Activated T-cell treated with anti-CD3 and anti-CD28 coated beads, Interleukin-2, amount 50 U/mL, for 1 hour (primary cell): ENCODE measurements at places on chromosomes 2 and 18.

GRCh38 chr2:17644997-17645720 lies 104.7 kb downstream of the VSNL1 start:
- DNase-seq = no peak

DNA sequence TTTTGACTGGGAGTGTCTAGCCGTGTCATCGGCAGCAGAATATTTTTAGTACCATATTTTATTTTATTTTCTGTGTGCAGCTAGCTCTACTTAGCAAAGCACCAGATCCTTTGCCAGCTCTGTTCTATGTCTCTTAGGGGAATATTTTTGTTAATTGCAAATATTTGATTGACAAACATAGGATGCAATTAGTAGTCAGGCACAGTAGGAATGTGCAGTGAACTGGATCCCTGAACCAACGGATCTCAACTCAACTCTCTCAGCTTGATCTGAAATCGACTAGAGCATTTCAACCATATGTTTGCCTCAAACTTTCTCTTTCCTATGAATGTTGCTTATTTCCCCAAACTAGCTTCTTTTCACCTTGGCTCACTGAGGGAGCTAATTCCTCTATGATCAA lies 998.0 kb upstream of the FANCL start:
- no peak for DNase-seq

DNA sequence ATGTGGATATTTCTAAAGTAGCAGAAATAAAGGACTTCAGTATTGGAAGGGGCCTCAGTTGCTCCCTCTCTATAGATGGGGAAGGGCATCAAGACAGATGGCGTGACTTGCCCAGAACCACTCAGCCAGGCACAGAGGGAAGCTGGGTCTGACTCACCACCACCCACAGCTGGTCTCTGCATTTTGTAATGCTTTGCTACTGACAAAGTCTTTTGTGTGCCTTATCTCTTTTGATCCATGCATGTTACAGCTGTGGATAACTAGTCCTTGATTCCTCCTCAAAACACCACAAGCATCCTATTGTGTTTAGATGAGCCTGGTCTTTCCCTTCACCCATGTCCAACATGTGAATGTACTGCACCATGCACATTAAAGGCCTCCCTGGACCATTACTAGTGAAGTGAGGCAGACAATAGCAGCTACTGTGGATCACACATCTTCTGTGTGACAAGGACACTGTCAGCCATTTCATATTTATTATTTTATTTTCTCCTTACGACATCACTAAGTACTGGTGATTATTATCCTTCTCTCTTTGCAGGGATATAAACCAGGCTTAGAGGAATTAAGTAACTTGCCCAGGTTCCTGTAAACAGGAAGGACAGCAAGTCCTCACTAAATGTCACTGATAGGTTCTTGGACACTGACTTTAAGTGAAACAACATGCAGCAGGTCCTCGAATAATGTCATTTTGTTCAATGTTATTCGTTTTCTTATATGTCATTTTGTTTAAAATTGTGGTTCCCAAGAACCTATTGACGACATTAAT lies 29.6 kb upstream of the IL37 start:
- no peak for DNase-seq

GRCh38 chr2:235055891-235056516 lies 104.2 kb downstream of the SH3BP4 start:
- no peak for DNase-seq

DNA sequence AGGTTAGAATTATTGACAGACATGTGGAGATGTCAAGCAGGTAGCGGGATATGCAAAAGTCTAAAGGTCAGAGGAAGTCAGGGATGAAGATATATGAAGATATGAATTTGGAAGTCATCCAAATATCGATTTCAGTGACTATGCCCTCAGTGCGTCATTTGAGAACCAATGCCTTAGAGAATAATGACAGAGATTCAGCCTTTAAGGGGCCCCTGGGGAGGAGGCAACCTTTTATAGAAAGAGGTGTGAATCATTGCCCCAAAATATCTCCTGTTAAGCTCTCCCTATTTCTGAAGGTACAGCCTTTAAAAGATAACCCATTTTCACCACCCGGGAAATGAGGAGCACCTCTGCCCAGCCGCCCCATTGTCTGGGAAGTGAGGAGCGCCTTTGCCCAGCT lies 223.4 kb downstream of the NCKAP5 start:
- DNase-seq = no peak

DNA sequence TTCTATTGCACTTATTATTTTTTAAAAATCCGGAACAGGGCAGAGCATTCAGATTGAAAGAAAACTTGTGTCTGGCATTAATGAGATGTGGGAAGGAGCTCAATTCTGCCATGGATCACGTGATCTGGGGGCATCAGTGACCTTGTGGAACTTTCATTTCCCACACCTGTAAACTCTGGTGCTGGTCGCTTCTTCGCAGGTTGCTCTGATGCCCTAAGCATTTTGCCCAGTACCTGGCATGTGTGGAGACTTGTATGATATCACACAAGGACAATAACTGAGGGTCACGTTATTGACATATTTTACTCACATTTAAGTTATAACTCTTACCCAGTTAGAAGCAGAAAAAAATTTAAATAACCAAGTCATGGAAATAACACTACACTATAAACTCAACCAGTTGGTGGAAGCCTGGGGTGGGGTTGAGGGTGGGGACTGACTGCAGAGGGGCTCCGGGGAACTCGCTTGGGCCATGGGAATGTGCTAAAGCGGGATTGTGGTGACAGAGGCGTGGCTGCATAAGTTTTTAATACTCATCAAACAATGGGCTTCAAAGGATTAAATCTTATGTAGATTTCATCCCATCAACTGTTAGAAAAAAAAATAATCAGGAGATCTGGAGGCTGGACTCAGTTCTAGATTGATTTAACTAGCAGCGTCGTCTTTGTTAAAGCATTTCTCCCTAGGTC lies 36.5 kb downstream of the ST3GAL5 start:
- no peak for DNase-seq

GRCh38 chr18:24014986-24015638 lies 558 bp downstream of the TTC39C start:
- peak; percentile 62 for DNase-seq

GRCh38 chr2:216339456-216340279 lies 32.6 kb downstream of the MARCHF4 start:
- no peak for DNase-seq

DNA sequence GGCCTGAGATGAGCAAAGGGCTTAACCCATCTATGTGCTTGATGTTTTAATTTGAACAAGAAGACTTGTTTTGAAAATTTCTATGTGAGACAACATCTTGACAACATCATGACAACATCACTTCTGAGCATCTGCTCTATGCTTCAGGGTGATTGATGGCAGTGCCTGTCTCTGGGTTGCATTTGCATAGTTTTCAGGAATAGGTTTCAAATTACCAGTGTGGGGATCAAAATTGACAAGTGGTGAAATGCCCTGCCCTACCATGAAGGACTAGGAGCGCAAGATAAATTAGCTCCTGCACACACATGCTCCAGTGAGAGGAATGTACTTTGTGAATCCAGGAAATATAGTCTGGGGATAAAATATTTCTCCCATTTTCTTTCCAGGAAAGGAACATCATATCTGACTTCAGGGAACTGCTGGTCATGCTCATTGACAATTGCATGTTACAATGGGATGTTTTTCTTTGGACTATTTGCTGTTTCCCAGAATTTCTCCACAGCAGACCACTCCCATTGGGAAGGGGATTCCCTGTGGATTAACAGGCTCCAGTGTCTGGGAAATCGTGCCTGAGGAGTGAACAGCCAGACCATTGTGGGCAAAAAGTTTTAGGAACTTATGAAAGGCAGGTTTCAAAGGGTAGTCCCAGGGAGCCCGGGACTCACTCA lies 45.3 kb upstream of the IL1R2 start:
- no peak for DNase-seq

GRCh38 chr18:51028201-51028805 lies 1.7 kb upstream of the SMAD4 start:
- no peak for DNase-seq

DNA sequence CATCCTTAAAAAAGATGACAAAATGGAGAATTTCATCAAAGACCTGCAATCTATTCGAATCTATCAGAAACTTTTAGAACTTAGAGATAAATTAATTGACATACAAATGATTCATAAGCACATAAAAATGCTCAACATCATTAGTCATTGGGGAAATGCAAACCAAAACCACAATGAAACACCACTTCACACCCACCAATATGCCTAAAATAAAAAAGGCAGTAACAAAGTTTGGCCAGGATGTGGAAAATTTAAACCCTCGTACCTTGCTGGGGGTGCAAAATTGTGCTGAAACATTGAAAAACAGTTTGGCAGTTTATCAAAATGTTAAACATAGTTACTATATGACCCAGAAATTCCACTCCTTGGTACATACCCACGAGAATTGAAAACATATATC lies 11.5 kb upstream of the EIF2AK3 start:
- no peak for DNase-seq

DNA sequence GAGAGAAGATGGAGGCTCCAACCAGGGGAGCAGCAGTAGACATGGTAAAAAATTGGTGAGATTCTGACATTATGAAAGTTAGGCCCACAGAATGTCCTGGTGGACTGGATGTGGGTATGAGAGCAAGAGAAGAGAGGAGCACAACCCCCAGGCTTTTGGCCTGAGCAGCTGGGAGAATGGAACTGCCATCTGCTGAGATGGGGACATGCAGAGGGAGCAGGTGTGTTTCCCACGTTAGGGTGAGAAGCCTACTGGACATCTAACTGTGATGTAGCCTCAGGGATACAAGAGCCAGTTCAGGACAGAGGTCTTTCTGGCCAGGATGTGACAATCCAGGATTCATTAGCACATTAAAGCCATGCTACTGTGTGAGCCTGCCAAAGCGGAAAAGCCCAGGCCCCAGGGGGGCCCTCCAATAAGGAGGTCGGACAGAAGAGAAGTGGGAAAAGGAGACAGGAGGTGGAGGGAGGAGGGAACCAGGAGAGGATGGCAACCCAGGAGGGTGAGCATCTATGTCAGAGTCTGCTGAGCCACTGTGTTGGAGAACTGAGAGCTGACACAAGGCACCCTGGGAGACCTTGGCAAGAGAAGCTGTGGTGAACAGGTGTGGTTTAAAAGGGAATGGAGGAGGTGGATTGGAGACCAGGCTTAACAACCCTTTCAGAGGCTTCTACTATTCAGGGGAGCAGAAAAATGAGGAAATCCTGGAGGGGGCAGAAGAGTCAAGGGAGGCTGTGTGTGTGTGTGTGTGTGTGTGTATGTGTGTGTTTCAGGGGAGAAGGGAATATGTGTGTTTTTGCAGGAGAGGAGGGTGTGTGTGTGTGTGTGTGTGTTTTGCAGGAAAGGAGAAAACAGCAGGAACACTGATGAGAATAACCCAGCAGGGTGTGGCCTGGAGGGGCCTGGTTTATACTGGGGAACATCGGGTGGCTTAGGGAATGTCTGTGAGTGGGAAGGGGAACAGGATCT lies 10.5 kb downstream of the CYB5A start:
- no peak for DNase-seq

- DNase-seq = no peak
These were observed 62.2 kb downstream of the ALPK2 start for GRCh38 chr18:58566556-58567292.

DNA sequence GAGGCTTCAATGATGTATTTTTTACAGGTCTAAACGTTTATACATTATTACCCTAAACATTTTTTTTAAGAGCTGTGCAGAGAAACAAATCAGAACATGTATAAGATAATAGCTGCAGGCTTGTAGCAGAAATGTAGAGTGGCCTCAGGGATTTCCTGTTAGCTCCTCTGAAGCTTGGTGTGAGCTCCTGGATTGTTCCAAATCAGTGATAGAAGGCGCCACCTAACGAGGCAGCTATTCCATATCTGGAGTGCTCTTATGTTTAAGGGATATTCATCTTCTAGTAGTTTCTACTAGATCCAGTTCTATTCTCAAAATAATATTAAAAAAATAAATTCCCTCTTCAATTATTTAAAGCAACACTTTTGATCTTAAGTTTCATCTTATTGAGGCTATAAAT lies 93.1 kb downstream of the LRP1B start:
- no peak for DNase-seq

DNA sequence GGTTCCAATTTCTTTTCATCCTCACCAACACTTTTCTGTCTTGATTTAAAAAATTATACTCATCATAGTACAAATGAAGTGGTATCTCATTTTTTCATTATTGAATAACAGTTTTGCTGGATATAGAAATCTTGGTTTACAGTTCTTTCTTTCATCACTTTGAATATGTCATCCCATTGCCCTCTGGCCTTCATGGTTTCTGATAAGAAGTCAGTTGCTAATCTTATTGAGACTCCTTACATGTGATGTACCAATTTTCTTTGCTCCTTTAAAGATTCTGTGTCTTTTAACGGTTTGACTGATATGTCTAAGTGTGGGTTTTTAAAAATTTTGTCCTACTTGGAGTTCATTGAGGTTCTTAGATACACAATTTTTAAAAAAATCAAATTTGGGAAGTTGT lies 35.0 kb downstream of the SLC3A1 start:
- no peak for DNase-seq

DNA sequence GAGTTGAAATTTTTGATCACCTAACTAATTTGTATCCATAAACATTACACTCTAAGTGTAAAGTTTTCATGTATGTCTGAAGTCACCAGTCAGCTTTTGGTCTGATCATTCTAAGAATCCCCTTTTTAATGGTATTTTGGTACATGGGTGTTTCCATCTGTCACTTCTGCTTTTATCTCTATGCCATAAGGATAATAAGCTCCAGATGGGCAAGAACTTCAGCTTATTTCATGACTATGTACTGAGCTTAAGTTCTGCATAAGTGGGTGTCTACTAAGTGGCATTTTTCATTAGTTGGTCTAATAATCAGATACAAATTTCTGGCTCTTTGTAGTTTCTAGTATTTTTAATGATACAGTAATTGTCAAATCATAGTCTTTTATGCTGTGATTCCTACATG lies 20.4 kb downstream of the UBXN4 start:
- DNase-seq = no peak

DNA sequence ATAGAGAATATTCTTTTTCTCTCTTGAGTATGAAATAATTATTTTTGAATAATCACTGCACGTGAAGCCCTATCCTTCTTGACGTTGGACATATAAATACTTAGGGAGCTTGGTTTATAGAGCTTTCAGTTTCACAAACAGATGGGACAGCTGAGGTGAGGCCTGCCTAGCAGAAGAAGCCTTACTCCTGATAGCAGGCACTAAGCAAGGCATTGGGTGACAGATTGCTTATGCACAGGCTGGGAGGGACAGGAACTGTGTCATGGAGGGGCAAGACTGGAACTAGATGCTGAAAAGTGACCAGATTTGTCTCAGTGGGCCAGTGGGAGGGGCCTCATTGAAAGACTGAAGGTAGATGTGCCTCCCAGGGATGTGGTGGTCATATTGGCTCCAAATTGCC lies 220.8 kb downstream of the NEDD4L start:
- no peak for DNase-seq

DNA sequence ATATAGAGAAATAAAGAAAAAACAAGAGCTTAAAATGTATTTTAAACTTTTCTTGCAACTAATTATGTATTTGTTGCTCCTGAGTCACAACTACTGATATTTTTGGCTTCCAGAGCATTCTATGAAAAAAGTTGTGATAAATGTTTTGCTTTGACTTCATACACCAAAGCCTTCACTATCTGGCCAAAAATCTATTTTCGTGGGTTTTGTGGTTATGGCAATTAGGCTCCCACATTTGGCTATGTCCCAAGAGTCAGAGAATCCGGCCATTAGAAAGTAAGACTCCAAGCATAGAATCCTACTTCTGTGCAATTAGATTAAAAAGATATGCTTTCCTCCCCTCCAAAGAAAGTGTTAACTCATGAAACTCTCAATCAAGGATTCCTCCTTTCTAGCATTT lies 1456.1 kb upstream of the ACVR2A start:
- no peak for DNase-seq
